ENCODE measurements at places on chromosomes 2 and 18. TPM values are rescaled to one million over a fixed set of nuclear protein-coding genes. Genes with fewer than 3 reads are reported as not detected.

DNA sequence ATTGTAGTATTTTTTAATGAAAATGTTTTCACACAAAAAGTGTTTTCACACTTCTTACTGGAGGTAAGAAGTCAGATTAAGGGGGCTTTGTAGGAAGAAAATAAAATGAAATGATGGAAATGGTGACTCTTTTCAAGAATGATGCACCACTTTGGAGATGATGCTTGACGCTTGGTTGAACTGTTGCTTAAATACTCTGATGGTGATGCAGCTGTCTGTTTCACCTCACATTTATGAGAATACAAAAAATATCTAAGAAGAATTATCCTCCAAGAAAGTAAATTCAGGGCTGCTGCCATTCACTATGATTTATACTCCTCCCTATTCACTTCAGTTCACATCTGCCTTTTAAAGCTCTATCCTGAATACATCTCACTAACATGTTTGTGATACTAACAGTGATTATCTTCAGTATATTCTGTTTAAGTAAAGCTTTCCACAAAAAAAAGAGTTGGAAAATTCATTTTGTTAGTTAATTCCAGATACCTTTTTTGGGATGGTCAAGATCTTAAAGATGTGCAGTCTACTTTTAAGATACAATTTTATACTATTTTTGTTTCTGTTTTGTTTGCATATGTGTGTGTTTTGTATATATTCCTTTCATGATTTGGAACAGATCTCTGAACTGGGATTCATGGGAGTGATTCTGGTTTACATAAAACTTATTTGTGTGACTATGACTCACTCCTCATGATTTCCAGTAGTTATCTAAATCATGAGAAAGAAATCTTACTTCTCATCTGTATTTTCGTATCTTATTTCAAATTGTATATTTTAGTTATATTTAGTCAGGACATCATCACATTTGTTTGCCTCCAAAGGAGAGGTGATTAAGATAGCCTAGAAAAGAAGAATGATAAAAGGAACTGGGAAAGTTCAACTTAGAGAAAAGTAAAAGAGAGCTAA lies 53.1 kb downstream of the SLC39A10 start:
- H3K4me3 ChIP-seq, result no peak overlapping the region
- peaks cover 25% of the 10 kb centered on the region for H3K4me1 ChIP-seq
- H3K27me3 ChIP-seq, result no peaks in the 10 kb centered on the region
- peak; percentile 66 for DNase-seq
- H3K27ac ChIP-seq, result peak overlapping the region; percentile 47
- no peaks in the 10 kb centered on the region for H3K36me3 ChIP-seq

DNA sequence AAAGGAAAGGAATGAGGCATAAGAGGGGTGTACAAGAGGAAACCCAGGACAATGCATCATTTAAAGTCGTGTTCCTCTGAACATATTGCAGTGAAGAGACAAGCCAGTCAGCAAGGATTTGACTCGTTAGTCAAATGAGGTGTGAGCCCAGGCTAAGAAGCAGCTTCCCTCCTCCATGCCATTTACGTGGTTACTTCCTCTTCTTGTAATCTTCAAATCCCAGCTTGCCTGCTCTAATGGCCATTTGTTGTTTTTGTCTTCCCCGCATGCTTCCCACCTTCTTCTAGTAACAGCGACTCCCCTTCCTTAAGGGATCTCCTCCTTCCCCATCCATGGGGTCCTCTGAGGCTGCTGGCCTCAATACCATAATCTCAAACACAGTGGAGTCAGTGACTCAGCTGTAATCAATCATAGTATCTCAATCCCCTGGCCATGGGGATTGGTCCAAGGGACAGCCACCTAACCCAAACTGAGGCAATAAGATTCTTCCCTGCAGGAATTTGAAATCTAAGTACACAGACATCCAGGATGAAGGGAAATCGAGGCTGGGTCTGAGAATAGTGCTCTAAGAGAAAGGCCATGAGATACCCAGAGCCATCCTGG lies 37.6 kb downstream of the SLC14A1 start:
- H3K4me1 ChIP-seq, result peaks cover 30% of the 10 kb centered on the region
- no peak overlapping the region for H3K4me3 ChIP-seq
- no peak overlapping the region for H3K27ac ChIP-seq
- DNase-seq, result no peak
- no peaks in the 10 kb centered on the region for H3K36me3 ChIP-seq
- no peaks in the 10 kb centered on the region for H3K27me3 ChIP-seq

DNA sequence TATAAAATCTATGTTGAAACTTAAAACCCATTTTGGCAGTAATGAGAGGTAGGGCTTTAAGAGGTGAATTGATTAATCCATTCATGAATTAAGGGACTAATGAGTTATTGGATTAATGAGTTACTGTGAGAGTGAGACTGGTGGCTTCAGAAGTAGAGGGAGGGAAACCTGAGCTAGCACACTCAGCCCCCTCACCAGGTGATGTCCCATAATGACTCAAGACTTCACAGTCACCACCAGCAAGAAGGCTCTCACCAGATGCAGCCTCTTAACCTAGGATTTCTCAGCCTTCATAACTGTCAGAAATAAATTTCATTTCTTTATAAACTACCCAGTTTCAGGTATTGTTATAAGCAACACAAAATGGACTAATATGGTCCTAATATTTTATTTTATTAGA lies 621.7 kb upstream of the ACVR2A start:
- no peaks in the 10 kb centered on the region for H3K4me1 ChIP-seq
- H3K4me3 ChIP-seq, result no peak overlapping the region
- H3K27ac ChIP-seq, result no peak overlapping the region
- DNase-seq, result no peak
- H3K27me3 ChIP-seq, result no peaks in the 10 kb centered on the region

DNA sequence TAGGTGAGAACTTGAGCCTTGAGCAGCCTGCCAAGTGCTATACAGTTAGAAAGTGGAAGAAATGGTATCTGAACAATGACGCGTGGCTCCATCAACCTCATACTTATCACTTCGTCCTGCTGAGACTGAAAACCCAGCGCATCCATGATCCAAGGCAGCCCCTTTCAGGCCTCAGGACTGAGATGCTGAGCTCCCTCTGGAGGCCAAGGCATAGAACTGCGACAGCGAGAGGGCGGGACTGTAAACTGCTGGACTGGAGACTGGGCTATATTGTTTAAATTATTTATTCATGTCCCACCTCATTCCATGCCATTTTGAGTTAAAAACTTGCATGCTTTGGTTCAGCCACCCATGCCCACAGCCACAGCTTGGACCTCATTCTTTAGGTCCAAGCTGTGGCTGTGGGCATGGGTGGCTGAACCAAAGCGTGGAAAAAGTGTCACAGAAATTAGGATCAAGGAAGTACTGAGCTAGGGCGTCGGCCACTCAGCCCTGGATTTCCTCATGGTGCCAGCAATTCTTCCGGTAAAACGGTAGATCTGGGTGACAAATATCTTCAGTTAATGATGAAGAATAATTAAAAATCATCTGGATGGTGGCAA lies 195.5 kb downstream of the L3MBTL4 start:
- no peaks in the 10 kb centered on the region for H3K36me3 ChIP-seq
- peak; percentile 49 for DNase-seq
- no peak overlapping the region for H3K27ac ChIP-seq
- no peak overlapping the region for H3K4me3 ChIP-seq

DNA sequence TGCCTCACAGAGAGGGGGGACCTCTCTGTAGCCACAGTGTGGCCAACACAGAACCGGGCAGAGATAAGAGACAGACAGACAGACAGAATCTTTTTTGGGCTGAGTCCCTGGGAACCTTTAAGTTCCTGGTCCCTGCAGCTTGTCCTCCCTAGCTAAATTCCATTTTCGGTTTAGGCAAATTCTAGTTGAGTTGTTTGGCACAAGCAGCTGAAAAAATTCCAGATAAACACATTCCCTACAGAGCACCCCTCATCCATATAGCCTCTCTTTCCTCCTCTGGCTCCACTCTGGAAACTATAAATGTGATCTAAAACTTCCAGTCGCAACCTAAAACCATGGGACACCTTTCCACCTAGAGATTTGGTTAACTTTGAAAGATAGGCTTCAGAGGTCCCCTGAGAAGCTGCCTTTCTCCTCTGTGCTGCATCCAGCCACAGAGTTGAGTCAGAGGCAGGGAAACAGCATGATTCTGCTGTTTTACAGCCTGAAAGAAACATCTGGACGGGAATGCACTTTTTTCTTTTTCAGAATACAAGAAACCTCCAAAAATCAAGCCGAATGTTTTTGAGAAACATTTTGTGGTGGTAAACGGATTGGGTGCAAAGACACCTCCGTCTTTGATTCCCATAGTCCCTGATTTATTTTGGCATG lies 30.9 kb downstream of the SLC4A3 start:
- no peak overlapping the region for H3K27ac ChIP-seq
- H3K27me3 ChIP-seq, result no peaks in the 10 kb centered on the region
- H3K4me1 ChIP-seq, result peaks cover 7% of the 10 kb centered on the region
- no peaks in the 10 kb centered on the region for H3K36me3 ChIP-seq
- H3K4me3 ChIP-seq, result no peak overlapping the region
- no peak for DNase-seq

- H3K27ac ChIP-seq, result no peak overlapping the region
- DNase-seq, result no peak
- no peaks in the 10 kb centered on the region for H3K4me1 ChIP-seq
These were observed 401.6 kb upstream of the SMIM21 start for GRCh38 chr18:75829091-75829490.

DNA sequence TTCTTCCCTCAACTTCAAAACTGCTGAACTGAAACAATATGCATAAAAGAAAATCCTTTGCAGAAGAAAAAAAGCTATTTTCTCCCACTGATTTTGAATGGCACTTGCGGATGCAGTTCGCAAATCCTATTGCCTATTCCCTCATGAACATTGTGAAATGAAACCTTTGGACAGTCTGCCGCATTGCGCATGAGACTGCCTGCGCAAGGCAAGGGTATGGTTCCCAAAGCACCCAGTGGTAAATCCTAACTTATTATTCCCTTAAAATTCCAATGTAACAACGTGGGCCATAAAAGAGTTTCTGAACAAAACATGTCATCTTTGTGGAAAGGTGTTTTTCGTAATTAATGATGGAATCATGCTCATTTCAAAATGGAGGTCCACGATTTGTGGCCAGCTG lies 8.4 kb downstream of the HOXD8 start:
- no peak for DNase-seq
- H3K36me3 ChIP-seq, result peaks cover 5% of the 10 kb centered on the region
- H3K27me3 ChIP-seq, result no peaks in the 10 kb centered on the region
- H3K4me1 ChIP-seq, result peaks cover 26% of the 10 kb centered on the region

- DNase-seq, result no peak
- H3K27ac ChIP-seq, result no peak overlapping the region
- no peaks in the 10 kb centered on the region for H3K4me1 ChIP-seq
- H3K36me3 ChIP-seq, result no peaks in the 10 kb centered on the region
- no peak overlapping the region for H3K4me3 ChIP-seq
These were observed 145.8 kb downstream of the MYO3B start for GRCh38 chr2:170323743-170324142.

- H3K4me1 ChIP-seq, result peaks cover 18% of the 10 kb centered on the region
- DNase-seq, result peak; percentile 38
- no peak overlapping the region for H3K27ac ChIP-seq
- H3K36me3 ChIP-seq, result no peaks in the 10 kb centered on the region
- no peaks in the 10 kb centered on the region for H3K27me3 ChIP-seq
- H3K4me3 ChIP-seq, result no peak overlapping the region
These were observed 40.6 kb upstream of the SNED1 start for GRCh38 chr2:240957656-240958365.

DNA sequence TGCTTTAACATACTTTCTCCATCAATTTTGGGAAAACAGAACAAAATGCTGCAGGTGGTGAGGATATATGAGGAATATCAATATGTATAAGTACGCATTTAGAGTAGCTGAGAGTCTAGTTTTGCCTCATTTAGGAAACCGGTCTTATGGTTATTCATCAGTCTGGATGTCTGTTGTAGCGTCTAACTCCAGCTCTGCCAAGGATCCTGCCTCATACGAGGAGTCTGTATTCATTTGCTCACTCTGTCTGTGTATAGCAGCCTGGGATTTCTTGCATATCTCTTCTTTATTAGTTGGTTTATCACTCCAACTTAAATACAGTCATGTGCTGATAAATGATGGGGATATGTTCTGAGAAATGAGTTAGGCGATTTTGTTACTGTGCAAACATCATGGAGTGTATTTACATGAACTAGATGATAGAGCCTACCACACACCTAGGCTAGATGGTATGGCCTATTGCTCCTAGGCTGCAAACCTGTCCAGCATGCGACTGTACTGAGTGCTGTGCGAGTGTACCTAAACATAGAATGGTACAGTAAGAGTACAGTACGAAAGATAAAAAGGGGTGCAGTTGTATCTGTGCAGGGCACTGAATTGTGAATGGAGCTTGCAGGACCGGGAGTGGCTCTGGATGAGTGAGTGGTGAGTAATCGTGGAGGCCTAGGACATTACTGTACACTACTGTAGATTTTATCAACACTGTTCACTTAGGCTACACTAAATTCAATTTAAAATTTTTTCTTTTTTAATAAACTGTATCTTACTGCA lies 148.1 kb downstream of the ZNF407 start:
- DNase-seq, result peak; percentile 52
- H3K36me3 ChIP-seq, result 0 out of 2 replicates have a peak, but pooled peaks cover 4% of the 10 kb centered on the region
- H3K27me3 ChIP-seq, result no peaks in the 10 kb centered on the region
- H3K4me1 ChIP-seq, result peaks cover 24% of the 10 kb centered on the region
- peak overlapping the region; percentile 26 for H3K27ac ChIP-seq

DNA sequence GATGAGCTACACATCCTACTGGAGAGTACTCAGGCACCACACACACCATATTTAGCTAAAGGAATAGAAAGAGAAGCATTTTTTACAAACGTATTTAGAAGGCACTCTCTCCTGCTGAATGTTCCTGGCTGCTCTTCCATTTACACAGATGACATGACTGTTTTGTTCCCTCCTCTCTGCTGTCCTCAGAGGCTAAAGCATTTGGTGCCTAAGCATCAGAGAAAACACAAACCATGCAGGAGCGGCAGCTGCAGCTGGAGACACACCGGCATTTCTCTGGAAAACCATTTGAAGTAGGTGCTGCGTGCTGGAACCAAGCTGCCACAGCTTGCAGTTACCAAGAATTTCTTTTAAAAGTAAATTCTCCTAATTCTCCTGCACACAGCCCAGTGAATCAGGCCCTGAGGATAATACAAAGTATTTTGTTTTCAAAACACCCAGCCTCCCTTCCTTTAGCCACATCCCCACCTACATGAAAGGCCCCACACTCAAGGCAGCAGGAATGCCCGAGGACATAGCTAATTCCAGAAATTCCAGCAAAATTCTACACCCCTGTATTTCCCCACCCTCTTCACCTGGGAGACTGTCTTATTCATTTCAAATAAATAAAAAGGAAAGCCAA lies 488.9 kb upstream of the SOX11 start:
- H3K4me3 ChIP-seq, result no peak overlapping the region
- no peaks in the 10 kb centered on the region for H3K4me1 ChIP-seq
- H3K27ac ChIP-seq, result no peak overlapping the region
- no peak for DNase-seq

Gene RRM2
- 209 TPM for total RNA-seq

Gene UGT1A4
- total RNA-seq, result not detected

Gene CCL20
- not detected for total RNA-seq

Gene ABHD1
- total RNA-seq, result not detected

Gene DSEL
- total RNA-seq, result 5.7 TPM

Gene HOXD13
- 0.06 TPM for total RNA-seq

Gene AFF3
- 0.18 TPM for total RNA-seq
